ENCODE measurements at places on chromosomes 5 and 9.

GRCh38 chr9:111828193-111828592, 33.5 kb upstream of the SHOC1 start:
- no peak for DNase-seq

- no peak for DNase-seq
These were observed 21.2 kb downstream of the FAXDC2 start for GRCh38 chr5:154829181-154829588.

- DNase-seq: no peak
These were observed 69.3 kb upstream of the EGFLAM start for GRCh38 chr5:38189081-38189504.

DNA sequence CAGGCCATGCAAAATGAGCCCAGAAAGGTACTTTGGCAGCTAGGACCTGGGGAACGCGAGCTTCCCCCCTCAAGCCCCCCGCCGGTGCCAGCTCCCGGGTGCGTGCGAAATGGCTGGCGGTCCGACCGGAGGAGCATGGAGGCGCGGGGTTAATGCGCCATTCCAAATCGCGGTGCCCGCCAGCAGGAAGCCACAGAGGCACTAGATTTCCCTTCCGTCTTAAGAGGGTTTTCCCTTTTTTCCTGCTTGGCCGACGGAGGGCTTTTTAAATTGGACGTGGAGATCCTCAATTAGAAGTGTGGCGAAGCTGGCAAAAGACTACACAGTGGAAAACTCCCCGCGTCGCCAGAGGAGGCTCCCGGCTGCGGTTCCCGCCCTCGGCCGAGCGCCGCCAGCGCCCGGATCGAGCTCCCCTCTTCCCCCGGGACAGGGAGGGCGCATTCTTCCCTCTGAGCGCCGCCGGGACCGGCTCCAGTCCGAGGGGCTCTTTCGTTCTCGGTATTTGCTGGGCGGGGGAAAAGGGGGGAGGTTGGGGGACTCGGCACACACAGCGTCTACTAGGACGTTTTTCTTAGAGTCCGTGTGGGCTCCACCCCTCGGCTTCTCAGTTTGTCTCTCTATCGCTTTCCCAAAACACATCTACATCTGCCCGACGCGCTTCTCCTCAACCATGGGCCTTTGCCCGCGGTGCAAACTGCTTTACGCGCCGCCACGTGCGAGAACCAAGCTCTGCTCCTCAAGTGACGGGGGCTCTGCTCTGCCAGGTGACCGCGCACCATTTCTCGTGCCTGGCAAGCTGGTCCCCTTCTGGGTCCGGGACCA, 3.0 kb downstream of the GDNF start:
- DNase-seq: no peak

DNA sequence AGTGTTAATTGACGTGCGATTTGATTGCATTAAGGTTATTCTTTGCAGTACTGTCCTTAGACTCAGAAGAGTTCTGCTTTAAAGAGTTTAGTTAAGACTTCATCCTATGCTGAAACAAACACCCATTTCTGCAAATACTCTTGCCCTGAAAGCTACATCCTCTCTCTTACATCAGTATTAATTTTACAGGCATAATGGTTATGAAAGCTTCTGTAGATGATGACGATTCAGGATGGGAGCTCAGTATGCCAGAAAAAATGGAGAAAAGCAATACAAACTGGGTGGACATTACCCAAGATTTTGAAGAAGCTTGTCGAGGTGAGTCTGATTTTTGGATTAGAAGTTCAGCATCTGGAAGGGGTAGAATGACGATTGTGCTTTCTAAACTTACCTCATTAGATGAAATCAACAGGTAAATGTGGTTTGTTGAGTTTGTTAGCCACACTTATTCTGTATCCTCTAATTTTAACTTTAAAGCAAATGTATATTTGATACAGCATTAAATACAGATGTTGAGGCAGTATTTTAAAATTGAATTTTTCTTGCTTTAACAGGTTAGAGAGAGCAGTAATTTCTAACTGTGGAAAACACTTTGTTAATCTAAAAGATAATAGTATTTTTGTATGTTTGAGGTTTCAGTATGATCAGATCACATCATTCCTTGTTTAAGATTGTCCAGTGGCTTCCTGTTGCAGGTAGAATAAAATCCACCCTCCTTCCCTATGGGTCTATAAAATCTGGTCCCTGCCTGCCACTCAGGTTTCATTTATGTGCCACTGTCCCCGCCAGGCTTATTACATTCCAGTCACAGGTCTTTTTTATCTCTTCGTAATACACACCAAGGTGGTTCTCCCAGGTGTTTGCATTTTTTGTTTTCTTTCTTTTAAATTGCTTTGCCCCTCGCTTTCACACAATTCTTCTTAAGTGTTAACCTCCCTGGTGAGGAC, 1.3 kb downstream of the NAA35 start:
- no peak for DNase-seq

DNA sequence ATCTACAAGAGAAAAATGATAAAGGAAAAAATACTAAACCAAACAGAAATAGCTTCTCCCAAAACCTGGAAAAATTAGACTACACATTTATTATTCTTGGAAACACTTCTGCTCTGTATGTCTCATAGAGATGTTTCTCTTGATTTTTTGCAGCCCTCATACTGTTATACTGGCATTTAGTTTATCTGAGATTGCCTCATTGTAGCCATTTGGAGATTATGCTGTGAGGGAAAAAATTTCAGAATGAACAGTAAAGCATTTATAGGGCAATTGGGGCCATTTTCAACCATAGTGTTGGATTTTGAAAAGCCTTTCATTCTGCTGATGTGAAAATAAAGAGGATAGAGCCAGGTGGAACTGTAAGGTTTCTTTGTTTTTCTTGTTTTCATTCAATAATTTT, 441.8 kb upstream of the RIOK2 start:
- DNase-seq: no peak

- DNase-seq: no peak
These were observed 156.1 kb upstream of the ADAMTSL1 start for GRCh38 chr9:18317896-18318295.

DNA sequence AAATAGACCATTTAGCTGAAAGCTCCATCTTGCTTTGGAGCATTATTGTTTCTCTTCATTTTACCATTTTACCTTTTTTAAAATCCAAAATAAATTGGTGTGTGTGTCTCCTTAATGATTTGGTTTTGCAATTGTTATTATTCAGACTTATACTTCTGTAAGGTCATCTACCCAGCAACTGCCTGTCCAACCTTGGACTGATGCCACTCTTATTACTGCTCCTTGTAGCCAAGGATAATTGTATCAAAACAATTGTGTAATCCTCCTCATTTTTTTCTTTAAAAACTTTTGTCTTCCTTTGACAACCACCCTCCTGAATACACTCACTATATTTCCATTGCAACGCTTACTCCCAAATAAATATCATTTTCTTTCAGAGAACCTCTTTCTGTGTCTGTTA, 30.3 kb upstream of the HMGCR start:
- no peak for DNase-seq

All from GM04504 (cell line).